ENCODE measurements at places on chromosomes 11 and 22. TPM values are rescaled to one million over a fixed set of nuclear protein-coding genes. Genes with fewer than 3 reads are reported as not detected.
A peak's percentile ranks its signal among the peaks of the same experiment; 100 is the strongest.

- DNase-seq, result peak; percentile 74
Observed at GRCh38 chr11:2151500-2152257, 9.3 kb downstream of the INS start.

DNA sequence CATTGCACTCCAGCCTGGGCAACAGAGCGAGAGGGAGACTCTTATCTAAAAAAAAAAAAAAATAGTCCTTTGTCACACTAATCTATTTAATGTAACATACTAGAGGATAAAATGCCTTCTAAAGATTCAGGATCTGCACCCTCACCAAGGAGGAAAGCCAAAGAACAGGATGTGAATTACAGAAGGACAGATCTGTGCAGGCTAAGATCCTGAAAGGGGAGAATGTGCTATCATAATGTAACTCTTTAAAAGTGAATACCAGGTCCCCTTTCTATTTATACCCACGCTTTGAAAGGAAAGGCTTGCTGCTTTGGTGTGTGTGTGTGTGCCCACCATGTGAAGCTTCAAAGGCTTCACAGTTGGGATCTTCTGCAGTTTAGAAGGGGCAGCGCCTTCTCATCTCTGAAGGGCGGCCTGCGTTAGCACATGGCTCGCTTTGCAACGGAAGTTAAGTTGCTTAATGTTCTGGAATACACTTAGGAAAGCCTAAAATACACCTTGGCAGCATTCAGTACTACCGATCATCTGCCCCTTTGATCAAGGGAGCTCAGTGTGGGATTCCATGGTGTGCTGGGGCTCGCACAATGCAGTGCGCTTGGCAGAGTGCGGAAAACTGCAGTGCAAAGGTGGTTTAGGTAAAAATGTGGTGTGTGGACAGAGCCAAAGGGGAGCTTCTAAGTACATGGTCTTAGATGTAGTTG is 6.8 kb downstream of the CECR2 start:
- DNase-seq, result no peak

DNA sequence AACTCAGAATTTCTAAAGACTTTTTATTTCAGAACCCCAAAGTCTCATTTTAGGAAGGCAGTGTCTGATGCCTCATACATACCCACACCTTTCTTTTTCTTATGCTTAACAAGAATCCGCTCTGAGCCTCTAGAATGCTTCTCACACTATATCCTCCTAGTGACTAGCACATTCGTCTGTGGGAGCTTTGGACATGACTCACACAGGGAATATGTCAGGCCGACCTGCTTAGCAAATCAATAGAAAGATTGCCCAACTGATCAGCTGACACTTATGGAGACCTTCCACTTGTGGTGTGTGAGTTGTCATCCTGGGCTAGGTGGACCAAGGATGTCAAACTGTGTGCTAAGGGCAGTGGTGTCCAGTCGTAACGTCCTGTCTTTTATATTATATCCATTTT is 129.9 kb upstream of the TTC12 start:
- no peak for DNase-seq

The OVOL1 gene
- total RNA-seq, result not detected

DNA sequence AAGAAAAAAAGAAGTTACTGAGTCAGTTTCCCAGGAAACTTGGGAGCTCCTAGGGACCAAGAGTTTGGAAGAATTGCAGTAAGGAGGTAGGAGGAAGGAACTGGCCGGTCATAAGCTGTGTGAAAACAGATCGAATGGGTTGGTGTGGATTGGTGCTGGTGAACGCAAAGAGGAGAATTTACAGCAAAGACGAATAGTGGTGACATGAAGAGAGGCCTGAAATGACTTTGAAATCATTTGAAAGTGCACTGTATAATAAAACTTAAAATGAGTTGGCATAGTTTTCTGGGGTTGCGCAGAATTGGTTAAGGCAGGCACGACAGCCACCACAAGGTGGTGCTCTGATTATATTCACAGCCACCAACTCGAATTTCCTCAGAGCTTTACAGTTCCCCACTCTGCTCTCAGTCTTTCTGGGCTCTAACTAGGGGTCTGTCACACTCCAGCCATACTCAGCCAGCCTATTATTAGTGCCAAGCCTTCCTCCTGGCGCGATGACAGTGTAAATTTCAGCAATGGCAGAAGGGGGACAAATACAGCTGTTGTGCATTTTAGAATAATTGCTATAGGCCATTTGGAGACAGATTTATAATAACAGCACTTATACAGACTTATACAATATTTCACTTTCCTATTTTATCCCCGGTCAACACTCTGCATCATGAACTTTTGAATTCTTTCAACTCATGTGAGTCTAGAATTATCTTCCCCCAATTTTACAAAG is 8.3 kb upstream of the HTR3B start:
- DNase-seq, result peak; percentile 53

DNA sequence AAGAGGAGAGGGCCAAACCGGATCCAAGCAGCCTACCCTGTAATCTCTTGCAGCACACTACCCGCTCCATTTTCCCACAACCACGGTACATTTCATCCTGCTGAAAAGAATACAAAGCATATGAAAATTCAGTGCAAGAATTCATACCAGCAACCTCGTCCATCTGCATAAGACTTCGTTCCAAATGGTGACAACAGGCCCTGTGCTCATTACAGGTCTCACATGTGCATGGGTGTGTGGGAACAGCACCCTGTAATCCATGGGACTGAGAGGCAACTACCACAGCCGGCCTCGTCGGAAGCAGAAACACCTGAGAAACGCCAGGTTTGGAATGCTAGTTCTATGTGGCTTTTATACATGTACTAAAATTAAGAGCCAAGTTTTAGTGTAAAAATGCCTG is 52.3 kb downstream of the LARGE1 start:
- DNase-seq, result no peak

The JHY gene
- 2.6 TPM for total RNA-seq

GRCh38 chr11:101327908-101328307 is 198.3 kb upstream of the PGR start:
- DNase-seq, result no peak

The CWF19L2 gene
- total RNA-seq, result 8.4 TPM

The NCR3LG1 gene
- total RNA-seq, result 0.56 TPM

GRCh38 chr11:69501121-69501489 is 19.6 kb downstream of the LINC01488 start:
- DNase-seq, result no peak

- no peak for DNase-seq
Observed at GRCh38 chr11:122108192-122108799, 7.7 kb downstream of the BLID start.

DNA sequence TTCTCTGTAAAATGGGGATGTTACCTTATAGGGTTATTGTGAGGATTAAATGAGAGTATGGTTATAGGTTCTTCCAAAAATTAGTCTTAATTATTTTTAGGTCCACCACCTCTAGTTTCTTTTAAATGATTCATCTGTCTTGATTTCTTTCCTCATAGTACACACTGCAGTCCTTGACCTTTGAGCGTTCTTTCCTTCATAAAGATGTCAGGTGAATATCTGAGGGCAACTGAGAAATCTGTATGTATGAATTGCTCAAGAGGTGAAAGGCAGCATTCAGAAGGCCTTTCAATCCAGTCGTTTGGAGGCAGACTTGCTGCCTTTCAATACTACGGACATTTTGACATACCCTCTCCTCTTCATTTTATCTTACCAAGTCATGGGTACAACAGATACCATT is 380.7 kb downstream of the INSC start:
- DNase-seq, result no peak

The MS4A3 gene
- not detected for total RNA-seq

- no peak for DNase-seq
Observed at GRCh38 chr11:77784572-77784971, 36.0 kb downstream of the RSF1 start.

The MRGPRE gene
- total RNA-seq, result 0.16 TPM

- peak; percentile 66 for DNase-seq
Observed at GRCh38 chr11:89490981-89491690, at the start of gene NOX4. Gene NOX4 (minus strand): TSS chr11:89491375. CDS start chr11:89491246, 129 bp downstream.

The CCND1 gene
- 136 TPM for total RNA-seq

- no peak for DNase-seq
Observed at GRCh38 chr22:27240298-27241075, 561.1 kb downstream of the MN1 start.

GRCh38 chr22:31137721-31138120 is 2.6 kb downstream of the PLA2G3 start:
- DNase-seq, result no peak

The DRAP1 gene
- total RNA-seq, result 81.9 TPM

The INSC gene
- total RNA-seq, result 1.00 TPM

- DNase-seq, result no peak
Observed at GRCh38 chr11:128214263-128214662, 373.1 kb downstream of the ETS1 start.

The OR10G6 gene
- total RNA-seq, result not detected

The PATL1 gene
- 21.6 TPM for total RNA-seq

The MCAM gene
- total RNA-seq, result 41.9 TPM

- DNase-seq, result peak; percentile 34
Observed at GRCh38 chr22:49786976-49787706, 40.5 kb downstream of the BRD1 start.

DNA sequence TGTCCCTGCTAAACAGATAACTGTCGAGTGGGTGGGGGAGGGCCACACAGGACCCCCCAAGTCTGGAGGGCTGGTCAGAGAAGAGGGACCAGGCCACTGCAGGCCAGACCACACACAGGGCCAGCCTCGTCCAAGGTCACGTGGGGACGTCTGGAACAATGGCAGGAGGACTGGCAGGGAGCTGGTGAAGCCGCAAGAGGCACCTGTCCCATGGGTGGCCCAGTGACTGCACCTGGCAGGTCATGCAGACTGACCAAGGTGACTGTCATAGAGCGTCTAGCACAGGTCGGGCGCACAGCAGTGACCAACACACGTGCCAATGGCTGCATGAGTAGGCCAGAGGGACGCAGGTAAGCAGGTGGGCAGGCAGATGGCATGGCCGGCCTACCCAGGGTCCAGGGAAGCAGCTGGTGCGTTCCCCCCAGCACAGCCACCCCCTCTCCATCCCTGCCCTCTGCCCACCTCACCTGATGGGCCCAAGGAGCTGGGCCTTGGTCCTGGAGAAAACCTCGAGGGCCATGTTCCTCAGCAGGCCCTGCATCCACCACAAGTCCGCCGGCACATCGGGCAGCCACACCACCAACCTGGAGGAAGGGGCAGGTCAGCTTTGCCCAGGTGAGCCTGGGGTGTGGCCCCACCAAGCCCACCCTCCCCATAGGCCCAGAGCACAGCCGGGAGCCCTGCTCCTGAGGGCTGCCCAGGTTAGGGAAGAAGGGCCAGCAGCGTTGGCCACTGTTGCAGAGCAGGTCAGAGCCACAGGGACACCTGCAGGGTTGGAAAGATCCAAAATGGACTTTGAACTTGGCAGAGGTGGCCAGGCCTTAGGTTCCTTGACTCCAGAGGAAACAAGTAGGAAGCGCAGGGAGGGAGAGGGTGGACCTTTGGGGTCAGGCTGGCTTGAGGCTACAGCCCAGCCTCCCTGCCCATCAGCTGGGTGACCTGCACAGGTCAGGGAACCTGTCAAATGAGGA is 10.4 kb downstream of the PNPLA5 start:
- no peak for DNase-seq

The SAA1 gene
- total RNA-seq, result 6.9 TPM

GRCh38 chr11:68009391-68010089 is 587 bp upstream of the ALDH3B1 start:
- DNase-seq, result peak; percentile 47

- no peak for DNase-seq
Observed at GRCh38 chr11:59573216-59573615, 42.4 kb downstream of the OSBP start.

DNA sequence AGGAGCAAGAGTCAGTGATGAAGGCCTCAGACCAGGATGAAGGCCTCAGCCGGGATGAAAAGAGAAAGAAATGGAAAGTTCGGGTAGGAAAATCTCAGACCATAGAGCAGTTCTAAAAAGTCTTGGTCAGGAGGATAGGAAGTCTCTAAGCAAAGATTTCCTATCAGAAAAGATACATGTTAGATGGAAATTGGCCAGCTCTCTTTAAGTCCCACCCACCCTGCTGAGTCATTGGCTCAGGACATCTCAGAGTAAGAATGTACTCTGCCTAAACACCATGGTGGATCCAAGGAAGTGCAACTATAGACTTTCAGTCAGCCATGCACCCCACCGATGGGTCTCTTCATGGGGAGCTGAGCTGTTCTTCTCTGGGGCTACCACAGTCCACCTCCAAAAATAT is 4.4 kb downstream of the OR8B3 start:
- DNase-seq, result no peak

- DNase-seq, result no peak
Observed at GRCh38 chr11:95242091-95242844, 11.3 kb upstream of the SESN3 start.

The SLC7A4 gene
- 0.16 TPM for total RNA-seq

DNA sequence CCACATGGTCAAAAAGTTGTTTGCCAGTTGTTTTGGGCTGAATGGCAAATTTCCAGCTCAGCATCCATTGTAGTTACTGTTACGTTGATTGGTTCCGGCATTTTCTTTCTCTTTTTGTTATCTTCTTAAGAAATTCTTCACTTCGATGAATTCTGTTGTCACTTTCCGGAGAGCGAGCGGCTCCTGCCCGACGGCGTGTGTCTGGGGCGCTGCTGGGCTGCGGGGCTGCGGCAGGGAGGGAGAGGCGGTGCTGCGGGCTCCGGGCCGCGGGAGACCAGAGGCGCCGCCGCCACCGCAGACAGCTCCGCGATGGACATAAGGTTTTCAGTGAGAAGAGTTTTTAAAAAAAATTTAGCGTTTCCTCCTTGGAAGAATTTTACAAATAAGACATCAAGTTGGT is 117.4 kb downstream of the RRM1 start:
- DNase-seq, result no peak

The KCNJ11 gene
- 27.7 TPM for total RNA-seq

DNA sequence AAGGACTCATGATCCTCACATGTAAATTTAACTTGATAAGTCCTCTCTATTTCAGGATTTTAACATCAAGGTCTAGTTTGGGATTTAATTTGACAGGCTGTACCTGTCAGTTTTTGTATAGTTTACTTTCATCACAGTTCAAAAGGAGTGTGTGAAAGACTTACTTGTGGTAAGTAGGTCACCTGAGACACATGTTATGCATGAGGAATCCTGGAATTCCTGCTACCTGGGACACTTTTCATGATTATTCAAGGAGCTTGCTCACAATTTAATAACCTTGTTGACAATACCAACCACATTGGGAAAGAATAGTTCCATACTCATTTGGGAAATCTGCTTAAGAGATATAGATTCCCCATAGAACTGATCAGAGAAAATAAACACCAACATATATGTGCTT is 15.8 kb upstream of the SLC36A4 start:
- no peak for DNase-seq

DNA sequence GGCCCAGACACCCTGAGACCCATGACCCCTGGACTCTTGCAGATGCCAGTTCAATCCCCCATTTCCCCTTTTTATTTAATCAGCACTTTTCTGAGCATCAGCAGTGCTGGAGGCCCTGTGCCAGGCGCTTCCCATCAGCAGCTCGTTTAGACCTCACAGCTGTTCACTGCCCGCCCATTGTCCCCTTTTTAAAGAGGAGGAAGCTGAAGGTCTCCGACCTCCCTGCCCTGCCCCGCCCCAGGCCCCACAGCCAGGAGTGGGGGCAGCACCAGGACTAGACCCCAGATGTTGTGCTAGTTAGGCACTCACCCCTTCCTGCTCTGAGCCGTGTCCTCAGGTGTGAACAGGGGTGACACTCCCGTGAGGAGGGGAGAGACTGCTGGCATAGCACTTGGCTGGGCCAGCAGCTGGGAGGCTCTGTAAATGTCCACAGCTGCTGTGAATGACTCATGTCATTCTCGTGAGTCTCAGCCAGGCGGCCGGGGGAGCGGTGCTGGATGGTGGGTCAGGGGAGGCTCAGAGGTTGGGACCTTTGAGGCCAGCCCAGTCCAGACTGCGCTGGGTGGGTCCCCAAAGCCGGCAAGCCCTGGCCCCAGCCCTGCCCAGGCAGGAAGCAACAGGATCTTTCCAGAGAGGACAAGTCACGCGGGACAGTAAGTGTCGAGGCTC is 19.9 kb downstream of the EMID1 start:
- peak; percentile 84 for DNase-seq
